SJSA1 (cell line): ENCODE measurements at places on chromosomes 1 and 21.

GRCh38 chr1:41020109-41020576 lies 1.4 kb downstream of the SLFNL1 start:
- DNase-seq, result no peak

DNA sequence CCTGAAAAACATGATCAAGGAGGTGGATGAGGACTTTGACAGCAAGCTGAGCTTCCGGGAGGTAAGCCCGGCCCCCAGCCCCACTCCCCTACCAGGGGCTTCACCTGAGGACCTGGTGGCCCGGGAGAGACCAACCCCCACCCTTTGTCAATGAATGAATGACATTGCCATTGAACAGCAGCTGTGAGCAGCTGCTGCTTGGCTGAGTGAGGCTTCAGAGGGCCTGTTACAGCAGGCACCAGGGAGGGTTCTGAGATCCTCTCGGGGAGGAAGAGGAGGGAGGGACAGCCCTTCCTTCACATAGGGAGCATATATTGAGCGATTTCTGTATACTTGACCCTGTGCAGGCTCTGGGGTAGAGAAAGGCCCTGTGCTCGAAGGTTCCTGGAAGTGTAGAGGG lies 12.3 kb upstream of the CTRC start:
- no peak for DNase-seq

- no peak for DNase-seq
These were observed 9.0 kb downstream of the NSL1 start for GRCh38 chr1:212782422-212783154.

GRCh38 chr1:71101839-71102376 lies 21.1 kb upstream of the ZRANB2 start:
- no peak for DNase-seq
